ENCODE measurements at places on chromosomes 7 and 10. TPM values are rescaled to one million over a fixed set of nuclear protein-coding genes. Genes with fewer than 3 reads are reported as not detected.

DNA sequence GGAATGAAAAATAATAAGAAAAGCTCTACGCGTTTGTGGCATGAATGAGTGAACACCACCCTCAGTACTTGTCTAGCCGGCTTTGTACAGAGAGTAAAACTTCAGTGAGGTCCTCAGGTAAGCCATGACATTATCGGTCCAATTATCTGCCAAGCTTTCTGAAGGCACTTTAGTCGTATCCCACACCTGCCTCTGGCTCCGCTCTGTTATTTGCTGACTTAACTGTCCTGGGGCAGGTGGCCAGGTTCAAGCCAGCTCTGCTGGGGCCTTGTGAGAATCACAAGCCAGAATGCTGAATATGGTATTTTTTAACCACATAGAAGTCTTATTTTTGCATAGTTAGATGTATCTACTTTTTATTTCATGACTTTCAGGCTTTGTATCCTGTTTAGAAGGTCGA lies 66.0 kb upstream of the FHIP2A start:
- no peak for DNase-seq

DNA sequence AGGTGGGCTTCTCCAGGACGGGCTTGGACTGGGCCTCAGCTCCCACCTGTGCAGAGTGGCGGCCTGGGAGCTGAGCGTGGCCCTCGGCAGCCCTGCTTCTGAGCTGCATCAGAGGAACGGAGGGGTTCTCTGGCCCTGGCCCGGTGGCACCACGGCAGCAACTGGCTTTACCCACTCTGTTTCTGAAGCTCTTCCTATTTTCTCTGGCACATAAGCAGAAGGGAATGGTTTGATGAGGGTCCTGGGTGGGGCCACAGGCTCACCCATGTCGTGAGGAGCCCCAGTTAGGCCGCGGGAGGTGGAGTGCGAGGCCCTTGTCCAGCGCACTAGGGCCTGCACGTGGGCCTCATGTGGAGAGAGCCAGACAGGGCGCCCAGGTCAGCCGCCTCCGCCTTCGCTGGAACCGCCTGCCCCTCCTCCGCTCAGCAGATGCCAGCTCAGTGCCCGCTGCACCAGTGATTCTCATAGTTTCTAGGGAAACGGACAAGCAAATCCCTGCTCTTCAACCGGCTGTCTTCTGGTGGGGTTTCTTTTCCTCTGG lies 284.0 kb downstream of the CELF2 start:
- no peak for DNase-seq

GRCh38 chr10:96494694-96495093 lies 19.0 kb downstream of the TLL2 start:
- DNase-seq = no peak

SMARCD3 gene
- 72.5 TPM for total RNA-seq

FAM25C gene
- not detected for total RNA-seq

C1GALT1 gene
- total RNA-seq = 30.2 TPM

PDZD7 gene
- not detected for total RNA-seq

DNA sequence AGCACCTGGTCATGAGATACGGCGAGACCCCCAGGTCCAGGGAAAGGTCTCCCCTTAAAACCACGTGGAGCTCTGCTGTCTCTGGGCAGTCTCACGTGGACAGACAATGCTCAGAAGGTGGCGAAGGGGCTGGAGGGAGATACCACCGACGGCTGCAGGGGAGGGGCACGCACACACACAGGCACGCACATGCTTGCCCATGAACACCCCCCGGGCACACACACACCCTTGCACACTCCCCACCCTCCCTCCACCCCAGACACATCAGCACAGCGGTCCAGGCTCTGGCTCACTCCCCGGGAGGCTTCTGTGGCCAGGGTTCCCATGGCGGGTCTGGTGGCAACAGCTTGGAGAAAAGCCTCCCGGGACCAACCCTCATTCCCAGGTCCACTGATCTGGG lies 52.4 kb upstream of the TNRC18 start:
- no peak for DNase-seq

DNA sequence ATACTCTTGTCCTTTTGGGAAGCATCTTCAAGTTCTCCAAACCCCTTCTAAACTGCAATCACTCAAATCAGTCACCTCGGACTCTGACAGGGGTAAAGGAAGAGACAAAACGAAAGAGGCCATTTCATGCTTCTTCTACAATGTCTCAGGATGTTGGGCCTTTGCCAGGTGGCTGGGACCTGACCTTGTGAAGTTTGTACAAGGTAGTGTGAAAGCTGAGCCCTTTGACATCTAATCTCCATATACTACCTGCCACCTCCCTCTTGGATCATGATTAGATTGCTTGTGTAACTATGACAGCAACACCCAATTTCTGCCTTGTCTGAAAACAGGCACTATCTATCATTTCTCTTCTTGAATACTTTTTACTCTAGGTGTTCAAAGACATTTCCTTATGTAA lies 35.1 kb upstream of the PDLIM1 start:
- no peak for DNase-seq

- peak; percentile 81 for DNase-seq
Measured at GRCh38 chr10:110279407-110279986, 25.2 kb downstream of the SMNDC1 start.

COPS6 gene
- total RNA-seq = 50.4 TPM

RHOBTB1 gene
- 36.5 TPM for total RNA-seq

DNA sequence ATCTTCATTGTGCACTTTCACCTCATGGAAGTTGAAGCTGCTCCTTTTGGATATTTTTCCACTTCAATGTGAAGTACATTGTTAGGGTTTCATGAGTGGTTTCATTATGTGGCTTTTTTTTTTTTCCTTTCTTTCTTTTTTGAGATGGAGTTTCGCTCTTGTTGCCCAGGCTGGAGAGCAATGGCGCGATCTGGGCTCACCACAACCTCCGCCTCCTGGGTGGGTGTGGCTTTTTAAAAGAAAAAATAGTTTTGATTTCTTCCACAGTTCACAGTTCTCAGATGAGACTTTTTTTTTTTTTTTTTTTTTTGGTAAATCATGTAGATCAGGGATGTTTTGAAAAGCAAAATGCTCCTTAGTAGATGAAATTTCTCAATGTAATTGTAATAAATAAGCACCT lies 652.3 kb upstream of the ANKRD30A start:
- no peak for DNase-seq

CYCS gene
- total RNA-seq = 91.0 TPM

INSIG1 gene
- 52.3 TPM for total RNA-seq

DNA sequence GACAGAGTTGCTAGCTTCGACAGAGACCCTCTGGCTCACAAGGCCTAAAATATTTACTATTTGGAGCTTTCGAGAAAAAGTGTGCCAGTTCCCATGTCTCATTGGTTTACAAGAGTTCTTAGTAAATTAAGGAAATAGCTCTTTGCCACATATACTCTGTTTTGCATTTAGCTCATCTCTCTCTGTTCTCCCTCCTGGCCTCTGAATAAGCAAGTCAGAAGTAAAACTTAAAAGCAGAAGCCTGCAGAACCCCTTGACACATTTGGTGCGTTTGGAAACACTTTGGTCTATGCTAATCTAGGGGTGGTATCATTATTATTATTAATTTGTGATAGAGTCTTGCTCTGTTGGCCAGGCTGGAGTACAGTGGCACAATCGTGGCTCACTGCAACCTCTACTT lies 6.4 kb downstream of the CARD11 start:
- no peak for DNase-seq

DNA sequence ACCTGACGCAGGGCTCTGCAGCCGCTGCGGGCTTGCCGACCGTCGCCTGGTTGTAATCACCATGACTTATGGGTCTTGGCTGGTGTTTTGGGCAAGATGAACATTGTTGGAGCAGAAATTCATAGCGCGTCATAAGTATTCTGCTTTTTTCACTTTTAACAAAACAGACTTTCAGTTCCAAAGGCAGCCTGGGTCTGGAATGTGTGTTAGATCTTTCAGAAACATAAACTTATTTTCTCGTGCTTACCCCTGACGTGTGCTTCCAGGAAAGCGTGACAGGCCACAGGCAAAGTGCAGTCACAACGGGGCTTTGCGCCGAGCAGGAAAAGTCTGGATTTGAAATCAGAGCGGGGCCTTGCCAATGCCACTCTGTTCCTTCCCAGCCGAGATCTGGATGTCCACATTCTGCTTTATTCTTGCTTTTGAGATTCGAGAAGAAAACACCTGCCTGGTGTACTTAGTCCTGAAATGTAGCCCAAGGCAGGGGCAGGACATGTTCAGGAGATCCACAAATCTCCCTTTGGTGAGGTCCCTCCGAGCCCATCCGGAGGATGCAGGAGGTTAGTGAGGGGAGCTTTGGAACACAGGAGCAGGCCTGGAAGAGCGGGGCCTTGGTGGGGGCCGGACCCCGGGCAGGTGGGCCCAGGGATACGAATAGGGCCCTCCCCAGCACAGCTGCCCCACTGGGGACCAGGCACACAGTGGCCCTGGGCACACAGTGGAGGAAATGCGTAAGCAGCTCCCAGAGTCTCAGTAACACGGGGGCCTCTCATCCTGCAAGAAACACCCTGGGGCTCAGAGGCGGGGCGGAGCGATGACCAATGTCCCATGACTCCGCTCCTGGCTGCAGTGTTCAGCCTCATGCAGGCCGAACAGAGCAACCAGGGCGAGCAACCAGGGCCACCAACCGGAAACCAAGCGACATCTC lies 49.5 kb upstream of the EBF3 start:
- peak; percentile 67 for DNase-seq

DNA sequence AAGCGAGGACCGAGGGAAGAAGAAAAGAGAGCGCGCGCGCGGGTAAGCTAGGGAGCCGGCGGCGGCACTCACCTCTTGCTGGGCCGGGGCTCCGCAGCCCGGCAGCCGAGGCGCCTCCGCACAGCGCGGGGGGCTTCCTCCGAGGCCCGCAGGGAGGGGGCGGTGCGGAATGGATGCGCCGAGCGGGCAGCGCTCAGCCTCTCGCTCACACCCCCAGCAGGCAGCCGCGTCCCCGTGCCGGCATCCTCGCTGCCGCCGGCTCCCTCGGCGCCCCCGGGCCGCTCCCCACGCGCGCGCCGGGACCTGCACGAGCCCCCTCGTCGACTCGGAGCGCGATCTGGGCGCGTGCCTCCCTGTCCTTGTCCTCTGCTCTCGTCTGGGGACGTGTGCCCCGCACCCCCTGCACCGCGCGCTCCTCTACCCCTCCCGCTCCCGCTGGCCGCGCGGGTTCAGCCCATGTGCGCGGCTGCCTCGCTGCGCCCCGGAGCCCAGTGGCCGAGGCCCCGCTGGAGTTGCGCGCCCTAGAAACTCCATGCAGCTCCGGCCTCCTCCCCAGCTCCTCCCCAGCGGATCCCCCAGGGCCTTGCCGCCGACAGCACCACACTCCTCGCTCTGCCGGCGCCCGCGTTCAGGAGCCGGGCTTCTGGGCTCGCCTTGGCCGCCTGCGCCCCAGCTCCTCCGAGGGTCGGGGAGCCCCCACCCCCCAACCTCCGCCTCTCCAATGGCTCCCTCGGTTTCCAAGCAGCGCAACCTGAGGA lies 75.3 kb downstream of the CALN1 start:
- peak; percentile 30 for DNase-seq

PSD gene
- 6.2 TPM for total RNA-seq

NYAP1 gene
- 2.3 TPM for total RNA-seq

GRCh38 chr7:101114492-101114891 lies 12.4 kb upstream of the SERPINE1 start:
- no peak for DNase-seq
